ENCODE measurements at places on chromosomes 1 and 21.

GRCh38 chr1:237115035-237115434 is 73.1 kb downstream of the RYR2 start:
- no peak for DNase-seq

GRCh38 chr1:161706482-161707347 is at the start of gene FCRLA:
TSS of gene FCRLA (plus strand) at chr1:161707229. CDS start at chr1:161707265, 36 bp downstream.
- no peak for DNase-seq

- no peak for DNase-seq
Measured at GRCh38 chr1:46367072-46367471, 26.5 kb downstream of the NSUN4 start.

- peak; percentile 48 for DNase-seq
Measured at GRCh38 chr1:157369808-157370521, 182.3 kb downstream of the FCRL5 start.

GRCh38 chr21:36854391-36854790 is 112.1 kb downstream of the HLCS start:
- DNase-seq: peak; percentile 56

- no peak for DNase-seq
Measured at GRCh38 chr1:180415985-180416633, 86.3 kb downstream of the ACBD6 start.

- DNase-seq: no peak
Measured at GRCh38 chr1:232598133-232598532, 31.8 kb downstream of the SIPA1L2 start.

GRCh38 chr21:44436111-44436611 is 19.1 kb upstream of the LRRC3 start:
- no peak for DNase-seq

GRCh38 chr21:46515109-46515508 is 56.4 kb downstream of the DIP2A start:
- DNase-seq: no peak

- peak; percentile 68 for DNase-seq
Measured at GRCh38 chr1:93180723-93181613, at the start of gene CCDC18. TSS of gene CCDC18 (plus strand) at chr1:93180724. CDS start at chr1:93183362, 2,638 bp downstream.

DNA sequence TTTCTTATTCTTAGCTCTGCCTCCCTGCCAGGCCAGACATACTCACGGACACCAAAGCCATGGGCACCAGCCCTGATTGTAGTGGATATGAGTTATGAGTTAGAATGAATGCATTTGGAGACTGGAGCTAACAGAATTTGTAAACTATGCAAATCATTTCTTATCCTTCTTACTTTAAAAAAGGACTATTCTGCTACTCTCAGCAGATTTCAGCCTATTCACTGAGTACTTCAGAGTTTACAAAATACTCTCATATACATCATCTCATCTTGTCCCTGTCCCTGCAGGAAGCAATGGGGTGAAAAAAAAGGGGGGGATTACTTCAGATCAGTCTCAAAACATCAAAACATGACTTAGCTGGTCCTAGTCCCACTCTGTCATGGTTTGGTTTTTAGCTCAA is 541.4 kb upstream of the PLXNA2 start:
- DNase-seq: no peak

GRCh38 chr1:3918966-3919611 is 19.0 kb upstream of the C1orf174 start:
- no peak for DNase-seq

GRCh38 chr1:10257851-10258250 is 47.5 kb downstream of the KIF1B start:
- no peak for DNase-seq

DNA sequence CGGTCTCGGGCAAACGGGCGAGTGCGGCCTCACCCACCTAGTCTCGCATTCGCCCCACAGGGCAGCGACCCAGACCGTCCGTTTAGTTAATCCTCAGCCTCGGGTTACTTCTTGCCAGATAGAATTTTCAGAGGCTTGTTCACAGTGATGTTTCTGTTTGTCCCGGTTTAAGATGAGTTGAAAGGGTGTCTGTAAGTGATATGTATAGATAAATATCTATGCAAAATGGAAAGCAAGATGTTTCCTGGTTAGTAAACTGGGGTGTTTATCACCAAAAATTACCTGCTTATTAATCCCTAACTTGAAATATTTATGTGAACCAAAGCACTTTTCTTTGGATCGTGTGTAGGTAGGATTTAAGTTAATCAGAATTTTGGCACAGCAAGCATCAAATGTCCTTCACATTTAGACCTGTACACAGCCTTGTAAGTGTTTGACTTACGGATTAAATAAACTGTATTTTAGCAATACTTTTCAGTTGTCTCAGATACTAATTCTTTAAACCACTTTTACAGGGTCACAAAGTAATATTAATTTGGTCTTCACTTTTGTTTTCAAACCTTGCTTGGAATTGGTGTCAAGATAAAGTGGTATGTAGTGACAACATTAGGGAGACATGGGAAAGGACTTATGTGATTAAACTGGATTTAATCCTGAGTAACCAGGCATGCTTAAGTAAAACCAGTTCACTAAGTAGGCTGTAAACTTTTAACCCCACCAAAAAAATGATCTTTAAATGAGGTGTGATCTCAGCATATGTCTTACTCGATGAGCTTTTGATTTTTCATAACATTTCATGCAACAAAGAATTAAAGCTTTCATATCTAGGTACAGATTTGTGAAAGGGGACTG is 914 bp downstream of the ZNF326 start:
- DNase-seq: no peak

GRCh38 chr1:84363019-84363418 is 35.3 kb upstream of the DNASE2B start:
- no peak for DNase-seq

- no peak for DNase-seq
Measured at GRCh38 chr1:31596737-31597097, 20.4 kb downstream of the TINAGL1 start.

DNA sequence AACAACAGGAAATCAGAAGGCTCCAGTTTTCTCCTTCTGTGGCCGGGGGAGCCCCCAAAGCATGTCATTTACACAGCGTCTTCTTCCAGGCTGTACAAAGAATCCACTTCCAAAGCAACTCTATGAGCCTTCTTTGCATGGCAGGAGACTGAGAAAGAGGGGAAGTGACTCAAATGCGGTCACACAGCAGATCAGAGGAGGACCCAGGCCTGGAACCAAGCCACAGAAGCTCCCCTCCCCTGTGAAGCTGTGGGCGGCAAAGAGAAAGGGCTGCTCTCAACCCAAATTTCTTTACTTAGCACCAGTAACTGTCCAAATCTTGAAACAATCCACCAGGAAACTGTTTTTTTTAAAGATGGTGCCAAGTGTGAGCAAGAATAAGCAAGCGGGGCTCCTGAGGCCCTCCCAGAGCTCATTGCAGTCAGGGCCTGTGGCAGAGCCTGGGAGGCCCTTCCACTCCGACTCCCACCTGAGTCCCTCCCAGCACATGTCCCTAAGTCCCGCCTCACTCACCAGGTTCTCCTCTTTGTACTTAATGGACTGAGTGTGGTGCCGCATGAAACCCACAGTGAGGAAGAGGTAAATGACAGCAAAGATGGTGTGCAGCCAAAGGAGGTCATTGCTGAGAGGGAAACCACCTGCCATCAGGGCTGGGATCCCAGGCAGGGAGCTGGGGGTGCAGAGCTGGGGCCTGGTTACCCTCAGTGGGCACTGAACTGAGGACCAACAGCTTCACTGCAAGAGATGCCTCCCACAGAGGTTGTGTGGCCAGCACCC is 15.9 kb downstream of the TMEM63A start:
- DNase-seq: peak; percentile 78

DNA sequence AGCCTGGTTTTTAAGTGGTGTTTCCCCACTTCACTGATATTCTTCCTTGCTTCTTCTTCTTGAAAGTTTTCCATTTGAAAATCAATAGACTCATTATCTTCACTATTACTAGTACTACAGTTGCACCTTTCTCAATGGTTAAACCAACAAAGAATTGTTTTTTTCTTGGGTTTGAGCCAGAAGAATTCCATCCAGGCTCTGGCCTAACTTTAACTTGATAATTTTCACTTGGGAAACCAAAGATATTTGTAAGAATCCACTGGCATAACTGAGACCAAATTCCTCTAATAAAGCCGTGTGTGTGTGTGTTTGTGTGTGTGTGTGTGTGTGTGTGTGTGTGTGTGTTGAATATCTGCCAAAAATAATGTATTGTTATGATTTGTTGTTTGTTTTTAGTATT is 103.2 kb downstream of the SGIP1 start:
- no peak for DNase-seq

DNA sequence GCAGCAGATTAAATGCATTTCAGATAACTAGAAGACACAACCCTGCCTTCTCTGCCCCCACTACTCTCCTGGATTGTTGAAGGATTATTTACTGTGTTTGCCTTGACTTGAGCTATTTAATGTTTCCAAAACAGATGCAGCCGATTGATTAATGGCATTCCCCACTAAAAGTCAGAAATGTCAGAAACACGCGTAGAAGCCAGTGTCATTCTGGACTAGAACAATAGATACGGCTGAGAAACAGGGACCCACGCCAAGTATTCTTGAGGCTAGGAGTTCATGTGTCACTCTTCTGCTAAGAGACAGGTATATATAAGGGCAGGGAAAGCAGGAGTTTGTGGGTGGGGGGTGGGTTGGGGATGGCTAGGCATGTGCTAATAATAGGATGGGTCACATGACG is 366.7 kb upstream of the PROX1 start:
- DNase-seq: no peak

DNA sequence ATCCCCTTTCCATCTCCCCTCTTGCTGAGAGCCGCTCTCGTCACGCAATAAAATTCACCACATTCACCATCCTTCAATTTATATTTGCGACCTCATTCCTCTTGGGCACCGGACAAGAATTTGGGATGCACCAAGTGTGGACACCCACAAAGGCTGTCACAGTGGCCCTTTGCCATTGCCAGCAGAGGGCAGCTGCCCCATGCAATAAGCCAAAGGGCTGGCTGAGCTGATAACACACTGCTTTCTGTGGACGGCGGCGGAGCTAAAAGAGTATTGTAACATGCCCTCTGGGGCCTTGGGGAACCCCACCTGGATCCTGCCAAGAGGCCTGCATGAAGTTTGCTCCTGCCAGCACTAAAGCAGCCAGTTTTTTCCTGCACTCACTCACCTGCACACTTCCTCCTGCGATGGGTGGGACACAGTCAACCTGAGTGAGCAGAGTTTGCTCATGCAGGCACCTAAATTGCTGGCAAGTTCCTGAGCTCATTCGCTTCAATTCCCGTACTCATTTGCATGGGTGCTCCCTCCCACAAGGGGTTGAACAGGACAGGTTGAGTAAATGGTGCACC is 792.3 kb upstream of the ADAMTS5 start:
- DNase-seq: no peak

DNA sequence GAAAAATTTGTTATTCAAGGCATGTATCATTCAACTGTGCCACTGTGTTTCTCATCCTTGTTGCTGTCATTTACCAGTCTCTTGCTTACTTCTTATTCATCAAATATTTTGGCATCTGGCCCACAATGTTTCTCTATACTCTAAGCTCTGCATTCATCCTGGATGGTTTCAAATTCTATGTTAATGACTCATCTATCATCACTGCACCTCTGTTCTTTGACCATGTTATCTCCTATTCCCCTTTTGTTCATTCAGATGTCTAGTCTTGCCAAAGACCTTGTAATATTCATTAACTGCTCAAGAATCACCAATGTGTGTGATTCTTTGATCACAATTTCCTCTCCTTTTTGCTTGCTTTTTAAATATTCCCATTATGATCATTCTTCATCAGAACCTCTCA is 54.6 kb upstream of the PRKACB start:
- DNase-seq: no peak

DNA sequence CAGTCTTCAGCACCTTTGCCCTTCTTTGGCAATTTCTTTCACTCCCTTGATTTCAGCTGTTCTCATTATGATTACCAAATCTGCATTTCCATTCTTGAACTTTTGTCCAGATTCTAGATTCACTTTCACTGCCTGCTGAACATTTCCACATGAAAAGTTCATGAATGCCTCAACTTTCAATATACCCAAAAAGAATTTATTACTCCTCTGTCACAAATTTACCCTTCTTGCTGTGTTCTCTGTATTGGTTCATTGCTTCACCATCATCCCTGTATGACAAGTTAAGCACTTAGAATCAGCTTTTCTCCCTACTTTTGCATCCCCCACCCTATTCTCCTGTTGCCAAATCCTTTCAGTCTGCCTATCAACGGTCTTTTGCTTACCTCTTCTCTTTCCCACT is 112.6 kb upstream of the PKN2 start:
- no peak for DNase-seq

DNA sequence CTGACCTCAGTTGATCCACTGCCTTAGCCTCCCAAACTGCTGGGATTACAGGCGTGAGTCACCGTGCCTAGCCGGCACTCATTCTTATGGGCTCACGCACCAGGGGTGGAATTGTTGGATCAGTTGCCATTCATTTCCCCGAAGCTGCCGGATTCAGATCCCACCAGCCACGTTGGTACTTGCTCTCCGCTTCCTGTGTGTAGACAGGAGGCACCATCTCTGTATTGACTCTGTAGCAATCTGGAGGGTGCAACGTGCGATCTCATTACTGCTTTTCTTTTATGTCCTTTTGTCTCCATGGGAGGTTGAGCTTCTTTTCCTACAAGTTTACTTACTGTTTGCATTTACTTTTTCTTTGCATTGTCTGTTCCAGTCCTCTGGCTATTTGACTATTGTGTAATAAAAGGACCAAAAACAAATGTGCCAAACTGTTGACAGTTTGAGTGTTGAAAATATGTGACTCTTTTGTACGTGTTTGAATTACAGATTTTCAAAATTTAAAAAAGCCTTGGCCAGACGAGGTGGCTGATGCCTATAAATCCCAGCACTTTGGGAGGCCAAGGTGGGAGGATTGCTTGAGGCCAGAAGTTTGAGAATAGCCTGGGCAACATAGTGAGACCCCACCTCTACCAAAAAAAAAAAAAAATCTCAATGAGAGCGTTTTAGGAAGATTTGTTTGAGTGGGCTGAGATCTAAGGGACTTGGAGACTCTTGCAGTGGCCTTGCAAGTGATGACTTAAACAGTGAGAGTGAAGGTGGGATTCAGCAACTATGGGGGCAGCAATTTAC is 39.1 kb downstream of the SPSB1 start:
- DNase-seq: no peak

GRCh38 chr1:183234660-183235476 is 48.8 kb downstream of the LAMC2 start:
- no peak for DNase-seq

DNA sequence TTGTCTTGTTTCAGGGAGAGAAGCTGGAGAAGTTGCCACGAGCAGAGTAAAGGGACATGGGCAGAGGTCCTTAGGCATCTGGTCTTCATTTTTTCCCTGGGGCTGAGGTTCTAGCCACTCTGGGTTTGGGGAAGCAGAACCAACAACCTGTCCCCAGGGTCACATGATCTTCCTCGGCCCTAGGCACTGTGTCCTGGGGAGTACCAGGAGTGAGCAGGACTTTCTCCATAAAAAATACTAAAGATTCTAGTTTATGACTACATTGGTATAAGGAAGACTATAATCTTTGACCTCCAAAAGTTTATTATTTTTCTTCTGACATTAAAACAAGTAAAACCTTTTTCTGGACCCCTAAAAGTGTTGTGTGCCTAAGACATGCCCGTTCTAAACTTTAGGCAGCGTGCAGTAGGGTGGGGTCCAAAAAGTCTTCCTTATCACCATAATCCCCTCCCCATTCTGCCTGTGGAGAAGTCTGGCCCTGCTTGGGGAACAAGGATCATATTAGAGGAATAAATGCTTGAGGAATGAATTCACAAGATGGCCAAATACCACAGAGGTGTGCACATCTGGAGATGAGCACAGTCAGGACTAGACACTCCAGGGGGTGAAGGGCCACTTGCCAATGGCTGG is 19.3 kb upstream of the IGSF3 start:
- DNase-seq: no peak

- DNase-seq: no peak
Measured at GRCh38 chr1:65393347-65393746, 27.1 kb upstream of the LEPR start.
